Kidney glomerular epithelial cell (primary cell): ENCODE measurements at places on chromosomes 16 and 17.

DNA sequence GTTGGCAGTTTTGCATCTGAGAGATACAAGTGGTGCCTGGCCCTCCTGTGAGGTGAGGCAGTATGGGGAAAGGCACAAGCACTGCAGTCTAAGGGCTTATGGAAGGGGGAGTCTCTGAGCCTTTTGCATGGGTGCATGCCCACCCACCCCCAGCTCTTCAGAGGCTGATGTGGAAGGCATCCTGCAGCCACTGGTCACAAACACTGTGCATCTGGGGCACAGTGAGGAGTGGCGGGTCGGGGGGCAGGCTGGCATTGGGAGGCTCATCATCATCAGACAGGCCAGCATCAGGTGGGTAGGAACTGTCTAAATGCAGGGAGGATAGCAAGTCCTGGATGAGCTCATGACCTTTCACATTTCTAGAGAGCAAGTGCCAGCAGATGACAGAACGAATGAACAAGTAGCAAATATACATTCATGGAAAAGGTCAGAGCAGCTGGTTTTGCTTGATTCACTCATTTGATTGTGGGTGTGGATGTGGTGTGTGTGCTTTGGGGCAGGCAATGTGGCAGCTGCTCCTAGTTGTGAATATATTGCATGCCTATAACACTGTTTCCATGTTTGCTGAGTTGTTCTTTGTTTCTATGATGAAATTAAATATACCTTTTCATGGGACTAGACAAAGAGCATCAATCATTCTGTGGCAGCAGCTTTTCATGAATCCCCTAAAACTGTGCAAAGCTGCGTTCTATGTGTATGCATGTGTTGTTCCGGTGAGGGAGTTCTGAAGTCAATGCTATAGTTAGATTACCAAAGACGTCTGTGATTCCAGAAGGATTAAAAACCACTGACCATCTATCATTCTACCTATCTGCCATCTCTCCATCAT, 29.2 kb downstream of the TRIM25 start:
- DNase-seq: no peak

GRCh38 chr16:67884684-67885083, at the start of gene NRN1L:
NRN1L (plus strand) TSS chr16:67884885; CDS start chr16:67884904, 19 bp downstream.
- DNase-seq: no peak

DNA sequence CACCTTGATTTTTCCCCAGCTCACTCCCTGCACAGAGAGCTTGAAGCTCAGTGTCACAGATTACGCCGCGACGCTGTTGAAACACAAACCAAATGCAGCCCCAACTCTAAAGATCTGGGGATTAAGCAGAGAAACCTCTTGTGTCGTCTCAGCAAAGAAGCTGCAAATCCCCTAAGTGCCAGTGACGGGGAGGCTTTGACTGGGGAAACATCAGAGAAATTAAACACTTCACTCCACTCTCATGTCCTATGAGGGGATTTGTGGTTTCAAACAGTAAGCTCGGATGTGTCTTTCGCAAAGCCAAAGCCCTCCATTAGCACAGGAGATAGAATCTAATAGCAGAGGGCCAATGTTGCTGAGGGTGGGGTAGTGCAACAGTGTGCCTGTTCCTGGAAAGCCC, 233.7 kb downstream of the HS3ST4 start:
- no peak for DNase-seq

GRCh38 chr17:38761612-38762011, 9.1 kb downstream of the PSMB3 start:
- no peak for DNase-seq

GRCh38 chr16:4803401-4803844, 990 bp upstream of the ROGDI start:
- DNase-seq: no peak

DNA sequence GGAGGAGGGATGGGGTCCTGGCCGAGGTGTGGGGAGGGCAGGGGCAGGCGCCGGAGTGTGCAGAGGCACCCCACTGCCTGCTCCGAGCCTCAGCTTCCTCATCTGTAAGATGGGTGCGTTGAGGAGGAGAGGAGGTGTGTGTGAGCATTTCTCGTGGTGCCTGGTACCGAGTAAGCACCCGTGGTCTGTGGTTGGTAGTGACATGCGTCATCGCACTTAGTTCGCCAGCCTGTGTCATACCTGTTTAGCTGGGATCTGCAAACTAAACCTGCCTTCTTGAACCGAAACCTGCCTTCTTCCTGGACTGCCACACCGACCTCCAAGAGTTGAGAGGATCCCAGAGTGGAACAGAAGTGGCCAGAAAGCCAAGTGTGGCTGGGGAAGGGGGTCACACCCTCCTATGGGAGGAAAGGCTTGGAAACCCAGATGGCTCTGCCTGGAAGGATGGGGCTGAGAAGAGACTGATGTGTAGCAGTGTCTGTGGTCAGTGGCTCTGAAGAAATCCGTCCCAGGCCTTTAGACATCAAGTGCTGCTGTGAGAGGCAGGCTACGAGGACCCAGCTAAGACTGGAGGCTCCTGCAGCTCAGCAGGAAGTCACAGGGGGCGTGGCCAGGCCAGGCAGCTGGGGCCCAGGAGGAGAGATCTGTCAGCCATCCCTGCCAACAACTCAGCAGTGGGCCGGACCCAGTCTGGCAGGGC, 162.6 kb upstream of the PLCG2 start:
- DNase-seq: no peak

- peak; percentile 36 for DNase-seq
Measured at GRCh38 chr16:51880776-51881175, 666.2 kb downstream of the TOX3 start.

DNA sequence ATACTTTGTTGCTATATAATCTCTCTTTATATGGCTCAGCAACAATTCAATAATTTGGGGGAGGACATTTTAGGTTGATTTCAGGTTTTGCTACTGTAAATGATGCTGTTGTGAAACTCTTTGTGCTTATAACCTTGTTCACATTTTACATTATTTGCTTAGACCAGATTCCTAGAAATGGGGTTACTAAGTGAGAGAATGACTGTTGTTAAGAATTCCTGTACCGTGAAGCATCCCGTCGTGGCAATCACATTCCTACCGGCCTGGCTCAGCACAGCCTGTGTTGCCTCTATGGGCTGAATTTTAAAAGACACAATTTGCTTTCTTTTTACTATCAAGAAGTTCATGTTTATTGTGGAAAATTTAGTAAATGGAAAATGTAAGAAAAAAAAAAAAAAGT, 31.4 kb downstream of the B9D1 start:
- peak; percentile 95 for DNase-seq

DNA sequence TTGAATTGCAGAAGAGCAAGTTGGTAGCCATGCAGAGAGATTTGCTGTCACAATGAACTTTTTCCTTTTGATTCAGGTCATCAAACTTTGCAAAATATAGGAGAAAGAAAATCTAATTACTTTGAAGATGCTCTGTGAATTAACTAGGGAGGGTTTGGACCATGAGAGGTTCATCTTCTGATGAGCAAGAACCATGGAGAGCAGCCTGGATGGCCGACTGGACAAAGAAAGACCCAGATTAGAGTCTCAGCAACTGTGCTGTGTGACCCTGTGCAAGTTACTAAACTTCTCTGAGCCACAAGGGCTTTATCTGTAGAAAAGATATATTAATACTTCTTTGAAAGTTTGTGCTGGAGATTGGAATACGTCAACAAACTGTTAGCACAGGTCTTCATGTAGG, 122.6 kb upstream of the ADAMTS18 start:
- no peak for DNase-seq

GRCh38 chr16:55171241-55171640, 152.8 kb upstream of the IRX6 start:
- DNase-seq: no peak

- no peak for DNase-seq
Measured at GRCh38 chr16:11585460-11586377, 1.0 kb downstream of the LITAF start.

GRCh38 chr17:15078570-15078969, 186.6 kb downstream of the PMP22 start:
- DNase-seq: no peak

GRCh38 chr17:49739641-49740271, 24.2 kb downstream of the FAM117A start:
- DNase-seq: no peak

DNA sequence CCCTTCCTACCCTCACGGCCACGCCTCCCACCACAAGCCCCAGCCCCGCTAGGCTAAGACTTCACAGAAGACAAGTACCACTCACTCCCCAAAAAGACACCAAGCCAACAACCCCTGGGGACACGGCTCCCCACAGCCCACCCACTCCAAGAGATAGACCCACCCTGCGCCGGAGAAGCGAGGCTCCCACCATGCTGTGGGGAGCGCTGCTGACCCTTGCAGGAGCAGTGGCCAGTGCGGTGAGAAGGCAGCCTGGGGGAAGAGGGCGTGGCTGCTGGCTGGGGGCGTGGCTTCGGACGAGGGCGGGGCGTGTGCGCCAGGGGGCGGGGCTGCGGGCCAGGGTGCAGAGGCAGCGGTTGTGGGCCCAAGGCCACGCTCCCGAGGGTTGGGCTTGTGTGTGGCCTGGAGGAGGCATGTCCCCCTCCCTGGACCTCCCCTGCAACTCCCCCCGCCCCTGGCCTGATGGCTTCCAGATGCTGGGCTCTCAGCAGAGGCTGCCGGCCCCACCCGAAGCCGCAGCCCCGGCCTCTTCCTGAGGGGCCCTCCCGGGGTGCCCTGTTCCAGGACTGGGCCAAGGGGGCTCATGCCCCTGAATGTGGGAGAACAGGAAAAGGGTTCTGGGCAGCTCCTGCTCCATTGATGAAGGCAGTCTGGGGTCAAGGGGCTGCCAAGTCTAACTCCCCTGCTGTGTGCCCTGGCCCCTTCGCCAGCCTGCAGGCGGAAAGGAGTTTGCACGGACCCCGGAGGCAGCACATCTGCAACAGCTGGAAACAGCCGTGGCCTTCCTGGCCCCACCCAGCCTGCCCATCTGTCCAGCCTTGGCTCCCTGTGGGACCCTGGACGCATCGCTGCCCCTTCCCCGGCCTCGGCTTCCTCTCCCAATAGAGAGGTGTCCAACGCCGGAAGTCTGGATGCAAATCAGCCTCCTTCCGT, 9.1 kb downstream of the TFAP4 start:
- no peak for DNase-seq

- no peak for DNase-seq
Measured at GRCh38 chr16:12332167-12332952, 355.8 kb downstream of the SNX29 start.
